Motor neuron (in vitro differentiated cells): ENCODE measurements at places on chromosomes 3 and 15. TPM values are rescaled to one million over a fixed set of nuclear protein-coding genes. Genes with fewer than 3 reads are reported as not detected.

DNA sequence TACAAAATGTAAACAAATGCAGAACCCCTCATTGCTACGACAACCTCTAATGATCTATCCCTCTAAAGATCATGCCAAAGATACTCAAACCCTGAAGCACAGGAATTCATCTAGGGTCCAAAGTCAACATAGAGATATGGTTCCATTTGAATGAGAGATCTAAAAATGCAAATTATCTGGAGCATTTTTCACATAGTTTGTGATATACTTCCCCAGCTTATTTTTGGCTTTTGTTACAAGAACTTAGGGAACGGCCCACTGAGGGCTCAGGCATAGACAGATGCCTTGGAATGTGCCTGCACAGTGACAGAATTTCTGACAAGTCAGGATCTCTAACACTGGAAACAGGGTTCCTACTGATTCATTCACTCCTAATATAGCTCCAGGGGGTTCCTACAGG lies 258.9 kb upstream of the THBS1 start:
- peak; percentile 73 for ATAC-seq

Gene GCSAM
- 0.13 and 0.14 TPM in 2 replicates for total RNA-seq

DNA sequence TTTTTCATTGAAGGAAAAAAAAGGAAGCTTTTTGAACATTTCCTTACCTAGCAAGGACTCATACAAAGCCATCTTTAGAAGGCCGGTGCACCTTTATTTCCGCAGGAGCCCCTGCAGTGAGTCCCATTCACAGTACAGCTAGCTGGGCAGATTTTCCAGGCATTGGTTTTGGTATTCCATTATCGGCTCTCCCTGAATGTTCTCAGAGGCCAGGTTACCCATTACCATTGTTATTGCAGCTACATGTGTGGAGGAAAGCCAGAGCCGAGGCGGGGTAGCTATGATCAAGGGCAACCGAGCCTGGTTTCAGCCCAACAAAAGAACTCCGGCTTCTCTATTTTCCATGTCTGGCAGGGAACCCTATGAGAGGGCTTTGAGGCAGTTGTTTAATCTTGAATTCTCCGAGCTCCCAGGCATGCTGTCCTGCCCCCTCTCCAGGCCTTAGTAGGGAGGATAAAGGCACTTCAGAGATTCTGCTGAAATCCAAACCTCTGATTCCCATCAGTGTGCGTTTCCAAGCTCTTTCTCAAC lies 100.3 kb downstream of the LRRK1 start:
- no peak for ATAC-seq

DNA sequence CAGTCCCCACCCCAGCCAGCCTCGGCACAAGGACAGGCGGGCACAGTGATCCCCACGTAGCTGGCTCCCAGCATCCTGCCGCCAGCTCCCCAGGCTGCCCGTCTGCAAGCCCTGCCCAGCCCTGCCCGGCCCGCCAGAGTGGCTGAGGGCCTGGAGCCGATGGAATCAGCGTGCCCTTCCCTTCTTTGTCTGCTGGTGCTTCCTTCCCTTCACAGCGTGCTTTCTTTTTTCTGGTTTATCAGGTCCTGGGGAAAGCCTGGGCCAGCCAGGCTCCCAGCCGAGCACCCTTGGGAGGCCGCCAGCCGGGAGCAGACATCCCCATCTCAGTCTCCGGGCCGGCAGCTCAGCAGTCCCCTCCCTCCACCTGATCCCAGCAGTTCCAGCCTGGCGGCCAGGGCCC lies 54.7 kb upstream of the SMAD6 start:
- peak; percentile 27 for ATAC-seq

DNA sequence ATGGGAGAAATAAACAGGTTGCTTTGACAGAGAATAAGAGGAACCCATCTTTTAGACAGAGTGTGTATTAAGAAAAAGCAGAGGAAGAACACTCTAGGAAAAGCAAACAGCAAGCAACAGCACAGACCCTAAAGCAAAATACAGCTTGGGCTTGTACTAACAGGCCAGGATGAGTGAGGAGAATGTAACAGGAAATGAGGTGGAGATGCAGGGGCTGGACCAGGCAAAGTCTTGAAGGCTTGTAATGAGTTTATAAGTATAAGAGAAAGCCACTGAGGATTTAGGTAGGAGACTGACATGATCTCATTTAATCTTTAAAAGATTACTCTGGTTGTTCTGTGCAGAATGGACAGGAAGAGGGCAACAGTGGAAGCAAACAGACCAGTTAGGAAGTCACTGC lies 4.9 kb downstream of the UBR1 start:
- ATAC-seq = no peak
